ENCODE measurements at places on chromosomes 16 and 17.
A peak's percentile ranks its signal among the peaks of the same experiment; 100 is the strongest.

- no peak for DNase-seq
Measured at GRCh38 chr17:80319999-80320344, 59.3 kb downstream of the RNF213 start.

DNA sequence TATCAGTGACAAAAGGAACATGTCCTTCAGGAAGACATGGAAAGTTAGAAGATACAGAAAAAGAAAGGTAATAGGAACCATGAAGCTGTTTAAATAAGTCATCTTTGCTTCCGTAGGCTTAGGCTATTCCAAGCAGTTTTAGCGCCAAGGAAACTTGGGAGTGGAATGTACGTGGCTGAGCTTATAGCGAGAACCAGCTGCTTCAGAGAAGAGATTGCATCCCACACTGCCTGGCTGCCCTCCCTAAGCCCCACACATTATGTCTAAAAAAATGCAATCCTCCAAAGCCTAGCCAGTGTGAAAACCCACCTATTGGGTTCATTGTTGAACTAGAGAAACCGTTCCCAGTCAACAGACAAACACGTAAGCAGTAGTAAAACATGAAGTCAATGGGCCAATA is 149.9 kb downstream of the SLC39A11 start:
- no peak for DNase-seq

GRCh38 chr17:11109106-11109505 is 131.9 kb upstream of the SHISA6 start:
- DNase-seq, result no peak

DNA sequence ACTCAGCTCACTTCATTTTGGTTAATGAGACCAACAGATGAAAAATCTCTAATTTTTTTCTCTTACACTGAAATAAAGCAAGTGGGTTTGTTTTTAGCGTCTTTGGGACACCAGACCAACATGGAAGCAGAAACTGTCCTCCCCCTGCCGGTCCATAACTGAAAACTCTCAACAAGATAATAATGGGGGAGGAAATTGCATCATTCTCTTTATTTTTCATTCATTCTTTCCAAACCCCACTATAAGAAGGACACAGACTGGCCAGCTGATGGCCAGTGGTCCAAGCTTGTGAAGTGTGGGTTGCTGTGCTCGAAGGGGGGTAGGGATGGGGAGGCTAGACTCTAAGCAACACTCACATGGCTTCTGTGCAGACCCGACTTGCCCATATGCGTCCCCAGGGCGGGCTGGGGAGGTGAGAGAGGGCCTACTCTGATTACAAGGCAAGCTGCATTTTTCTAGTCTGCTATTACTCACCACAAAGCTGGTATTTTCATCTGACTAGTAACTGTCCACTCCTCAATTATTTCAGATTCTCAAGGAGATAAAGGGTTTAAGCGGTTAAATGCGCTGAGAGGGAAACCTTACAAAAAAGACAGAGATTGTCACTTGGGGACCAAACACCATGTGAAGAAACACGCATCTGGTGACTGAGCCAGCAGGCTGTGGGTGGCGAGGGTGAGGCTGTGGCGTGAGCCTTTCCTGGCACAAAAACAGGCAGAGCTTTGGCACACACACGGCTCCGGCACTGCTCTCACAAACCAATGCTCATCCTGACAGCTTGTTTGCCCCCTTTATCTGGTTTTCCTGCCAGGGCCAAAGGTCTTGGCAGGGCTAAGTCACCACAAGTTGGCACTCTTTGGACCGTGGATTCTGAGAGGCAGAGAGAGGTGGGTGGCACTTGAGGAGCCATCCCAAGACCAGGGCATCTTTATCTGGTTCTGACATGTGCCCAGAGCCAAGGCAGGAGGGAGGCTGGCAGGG is 38.2 kb downstream of the MARF1 start:
- peak; percentile 91 for DNase-seq

- DNase-seq, result no peak
Measured at GRCh38 chr16:85994492-85995490, 95.8 kb downstream of the IRF8 start.

DNA sequence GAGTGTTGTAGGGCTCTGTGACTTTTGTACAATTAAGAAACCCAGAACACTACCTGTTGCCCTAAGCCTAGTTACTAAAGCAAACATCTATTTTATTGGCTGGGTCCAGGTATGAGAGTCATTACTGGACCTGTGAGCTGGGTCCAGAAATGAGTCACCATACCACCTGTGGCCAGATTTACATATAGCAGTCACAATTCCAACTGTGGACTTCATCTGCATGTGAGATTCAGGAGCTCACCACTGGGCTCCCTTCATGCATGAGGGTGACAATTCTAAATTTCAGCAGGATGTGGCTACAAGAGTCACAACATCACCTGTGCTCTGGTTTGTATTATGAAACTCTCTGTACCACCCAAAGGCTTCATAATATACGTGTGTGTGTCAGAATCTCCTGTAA is 2038.0 kb downstream of the TP53TG3F start:
- DNase-seq, result no peak

DNA sequence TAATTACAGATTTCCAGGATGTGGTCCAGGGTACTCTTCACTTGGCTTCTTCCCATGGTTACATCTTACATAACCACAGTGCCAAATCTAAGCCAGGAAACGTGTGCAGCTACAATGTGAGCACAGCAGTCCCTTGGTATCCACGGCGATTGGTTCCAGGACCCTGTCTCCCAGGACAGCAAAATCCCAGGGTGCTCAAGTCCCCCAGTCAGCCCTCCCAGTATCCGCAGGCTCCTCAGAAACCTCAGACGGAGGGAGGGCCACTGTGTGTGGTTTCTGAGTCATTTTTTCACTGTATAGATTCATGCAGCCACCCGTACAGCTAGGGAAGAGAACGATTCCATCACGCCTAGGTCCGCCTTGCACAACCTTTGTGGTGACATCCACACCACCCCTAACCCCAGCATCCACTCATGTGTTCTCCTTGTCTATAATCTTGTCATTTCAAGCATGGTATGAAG is 11.1 kb upstream of the ATP2C2 start:
- peak; percentile 31 for DNase-seq

DNA sequence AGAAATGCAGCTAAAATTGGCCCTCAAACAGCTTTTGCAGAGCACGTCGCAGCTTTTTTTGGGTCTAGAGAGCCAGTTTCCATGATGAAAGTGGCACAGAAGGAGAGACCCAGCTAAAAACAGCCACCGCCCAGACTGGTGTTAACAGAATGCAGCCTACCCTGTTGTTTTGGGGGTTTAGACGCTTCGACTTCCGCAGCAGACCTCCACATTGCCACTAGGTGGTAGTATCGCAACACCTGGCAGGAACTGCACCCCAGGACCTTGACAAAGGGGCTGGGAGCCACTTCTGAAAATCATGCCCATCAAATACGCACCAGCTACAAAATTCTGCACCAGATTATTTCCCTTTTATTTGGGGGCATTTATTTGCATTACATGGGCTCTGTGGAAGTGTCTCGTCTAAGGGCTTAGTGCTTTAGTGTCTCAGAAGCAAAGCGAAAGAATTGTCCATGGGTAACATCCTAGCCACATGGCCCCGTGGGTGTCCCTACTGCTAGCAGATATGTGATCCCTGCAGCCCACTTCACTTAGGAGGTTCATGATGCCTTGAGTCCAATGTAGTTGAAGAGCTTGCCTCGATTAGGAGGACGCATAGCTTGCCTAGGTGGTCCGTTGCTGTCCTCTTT is 167.1 kb downstream of the HAPSTR1 start:
- peak; percentile 56 for DNase-seq

GRCh38 chr17:57925361-57925990 is 29.7 kb downstream of the CUEDC1 start:
- DNase-seq, result no peak

DNA sequence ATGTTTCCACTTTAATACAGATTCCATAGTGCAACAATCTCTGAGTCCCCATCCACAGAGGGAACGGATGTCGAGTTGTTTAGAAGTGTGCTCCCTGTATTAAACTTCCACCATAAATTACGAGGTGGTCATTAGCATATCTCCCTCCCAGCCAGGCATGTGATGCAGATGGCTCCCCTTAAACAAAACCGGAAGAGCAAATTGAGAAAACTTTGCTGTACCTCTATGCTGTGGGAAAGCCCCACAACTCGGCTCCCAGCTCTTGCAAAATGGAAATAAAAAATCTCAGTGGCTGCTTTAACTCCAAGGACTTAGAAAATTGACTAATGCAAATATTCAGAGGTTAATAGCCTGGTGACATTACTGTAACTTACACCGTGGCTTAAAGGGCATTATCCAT is 290.9 kb downstream of the MAF start:
- no peak for DNase-seq

DNA sequence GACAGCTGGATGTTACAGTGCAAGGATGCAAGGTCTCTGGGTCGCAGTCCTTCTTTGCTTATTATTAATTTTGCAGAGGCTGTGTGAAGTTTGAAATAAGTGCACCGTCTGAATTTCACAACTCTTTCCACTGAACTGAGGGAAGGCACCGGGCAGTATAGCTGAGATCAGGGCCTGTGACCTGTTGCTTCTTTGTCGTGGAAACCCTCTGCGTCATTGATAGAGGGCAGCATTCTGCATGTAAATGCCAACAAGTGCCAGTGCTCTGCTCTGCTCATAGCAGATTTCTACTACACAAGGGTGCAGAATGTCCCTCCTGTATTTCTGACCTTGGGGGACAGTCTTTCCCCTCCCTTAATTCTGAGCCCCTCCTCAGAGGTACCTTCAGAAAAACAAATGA is 26.0 kb downstream of the CD300LF start:
- DNase-seq, result peak; percentile 75

DNA sequence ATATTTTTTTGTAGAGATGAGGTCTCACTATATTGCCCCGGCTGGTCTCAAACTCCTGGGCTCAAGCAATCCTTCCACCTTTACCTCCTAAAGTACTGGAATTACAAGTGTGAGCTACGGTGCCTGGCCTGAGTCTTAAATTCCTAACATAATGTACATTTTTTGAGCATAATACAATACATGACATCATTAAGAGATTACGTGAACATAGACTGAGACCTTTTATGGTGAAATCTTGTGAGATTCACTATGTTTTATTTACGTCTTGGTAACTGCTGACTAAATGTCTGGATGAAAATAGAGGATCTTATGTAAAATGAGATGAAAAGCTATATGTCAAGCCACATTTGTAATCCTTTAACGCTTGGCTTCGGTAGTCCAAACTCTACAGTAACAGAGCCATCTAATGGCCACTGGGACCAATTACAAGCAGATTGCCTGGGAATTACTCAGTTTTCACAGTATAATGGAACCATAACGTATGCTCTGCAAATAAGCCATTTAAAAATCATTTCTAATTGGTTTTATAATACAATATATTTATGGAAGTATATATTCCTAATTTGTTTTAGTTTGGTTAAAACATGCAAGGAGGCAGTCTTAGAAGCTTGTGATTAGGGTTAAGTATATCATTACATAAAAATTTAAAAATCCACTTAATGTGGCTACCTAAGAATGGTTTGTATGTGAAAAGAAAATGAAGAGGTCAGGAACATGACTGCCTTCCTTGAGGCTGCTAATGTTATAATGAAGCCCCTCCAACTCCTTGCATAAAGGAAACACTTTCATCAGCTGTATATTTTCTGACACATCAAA is 8.1 kb upstream of the EFCAB13 start:
- peak; percentile 91 for DNase-seq

DNA sequence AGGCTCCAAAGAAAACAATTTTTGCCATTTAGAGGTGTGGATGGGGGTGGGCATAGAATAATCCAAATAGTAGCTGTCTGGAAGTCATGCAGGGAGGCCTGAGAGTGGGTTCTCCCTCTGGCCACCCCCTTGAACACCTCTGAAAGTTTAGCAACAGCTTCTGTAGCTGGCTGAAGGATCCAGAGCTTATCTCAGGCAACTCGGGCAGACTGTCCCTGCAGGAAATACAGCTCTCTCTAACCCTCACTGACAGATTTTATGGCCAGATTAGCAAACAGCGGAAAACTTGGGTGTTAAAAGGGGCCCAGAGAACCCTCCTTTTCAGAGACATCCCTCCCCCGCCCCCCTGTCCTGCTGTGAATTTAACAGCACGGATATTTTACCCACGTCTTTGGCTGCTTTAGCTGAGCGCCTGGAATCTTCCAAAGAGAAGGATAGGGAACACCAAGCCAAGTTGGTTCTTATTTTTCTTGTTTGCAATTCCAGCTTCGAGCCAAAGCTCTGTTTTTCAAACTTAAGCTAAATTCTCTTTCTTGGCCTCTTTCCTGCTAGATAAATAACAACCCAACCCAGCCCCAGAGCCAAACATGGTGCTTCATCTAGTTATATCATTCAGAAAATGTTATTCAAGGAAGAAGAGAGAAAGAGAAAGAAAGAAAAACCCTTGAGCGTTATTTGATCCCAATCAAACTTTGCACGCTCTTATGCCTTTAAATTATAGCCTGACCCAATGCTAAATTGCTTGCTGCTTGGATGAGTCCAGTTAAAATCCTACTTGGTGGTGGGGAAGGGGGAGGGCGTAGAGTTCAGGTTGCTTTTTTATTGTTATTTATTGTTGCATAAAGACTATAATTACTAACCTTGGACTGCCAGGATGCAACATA is 2.3 kb upstream of the HOXB2 start:
- DNase-seq, result peak; percentile 96

GRCh38 chr16:56892705-56893104 is 27.7 kb downstream of the SLC12A3 start:
- no peak for DNase-seq

GRCh38 chr16:2950773-2951172 is 13.3 kb upstream of the KREMEN2 start:
- no peak for DNase-seq

DNA sequence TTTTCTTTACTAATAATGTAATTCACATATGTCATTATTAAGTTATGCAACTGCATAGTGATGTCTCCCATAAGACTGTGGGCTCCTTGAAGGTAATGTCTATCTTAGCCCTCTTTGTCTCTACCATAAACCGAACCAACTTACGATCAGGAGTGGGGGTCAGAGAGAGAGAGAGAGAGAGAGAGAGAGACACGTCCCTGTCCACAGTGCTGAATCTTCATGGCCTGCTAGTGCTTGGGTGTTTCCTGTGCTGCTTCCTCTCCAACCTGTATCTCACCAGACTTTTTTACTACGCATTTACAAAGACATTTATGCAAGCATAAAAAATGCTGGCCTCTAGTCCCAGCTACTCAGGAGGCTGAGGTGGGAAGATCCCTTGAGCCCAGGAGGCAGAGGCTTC is 52.2 kb upstream of the HAPSTR1 start:
- DNase-seq, result peak; percentile 53

DNA sequence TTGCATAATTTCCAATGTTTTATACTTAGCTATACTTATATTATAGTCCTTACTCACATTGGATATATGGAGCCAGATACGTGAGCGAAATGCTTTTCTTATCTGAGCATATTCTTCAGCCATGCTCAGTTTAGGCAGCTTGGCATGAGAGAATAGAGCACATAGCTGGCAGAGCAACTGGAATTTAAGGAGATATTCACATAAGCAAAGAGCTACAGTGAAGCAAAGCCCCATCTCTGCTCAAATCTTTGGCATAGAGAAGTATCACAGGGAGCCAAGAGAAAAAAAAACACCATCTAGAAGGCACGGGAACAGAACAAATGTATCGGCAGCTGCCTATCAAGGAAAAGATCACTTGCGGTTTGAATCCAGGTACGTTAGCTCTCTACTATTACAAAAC is 734.2 kb upstream of the KIF2B start:
- DNase-seq, result no peak

GRCh38 chr17:16286947-16287562 is 66.2 kb downstream of the CENPV start:
- DNase-seq, result peak; percentile 15
